CD4-positive, alpha-beta T cell (primary cell): ENCODE measurements at places on chromosomes 13 and 19.

DNA sequence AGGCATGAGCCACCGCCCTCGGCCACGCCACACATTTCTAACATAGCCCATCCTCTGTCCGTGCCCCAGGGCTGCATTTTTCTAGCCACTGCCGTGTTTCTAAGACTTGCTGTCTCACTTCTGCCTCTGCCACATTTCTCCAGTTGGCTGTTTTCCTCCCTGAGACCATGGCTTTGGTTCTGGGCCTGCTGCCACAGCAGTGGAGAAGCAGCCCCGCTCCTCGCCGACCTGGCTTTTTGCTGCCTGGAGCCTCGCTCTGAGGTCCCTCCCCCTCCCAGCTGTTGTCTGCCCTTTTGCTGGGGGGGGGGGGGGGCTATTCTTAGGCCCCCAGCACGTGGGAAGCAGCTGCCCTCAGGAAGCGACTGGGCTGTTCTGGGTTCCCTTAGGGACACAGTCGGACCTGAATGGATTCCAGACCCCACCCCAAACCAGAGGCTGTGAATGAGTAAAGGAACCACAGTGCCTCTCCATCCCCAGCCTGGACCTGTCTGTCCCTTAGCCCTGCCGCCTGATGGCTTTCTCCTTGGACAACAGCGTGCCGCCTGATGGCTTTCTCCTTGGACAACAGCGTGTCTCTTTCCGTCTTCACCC lies 3.3 kb downstream of the GYS1 start:
- no peak for DNase-seq

- DNase-seq = no peak
These were observed 13.1 kb downstream of the ATP11A start for GRCh38 chr13:112702986-112703379.

DNA sequence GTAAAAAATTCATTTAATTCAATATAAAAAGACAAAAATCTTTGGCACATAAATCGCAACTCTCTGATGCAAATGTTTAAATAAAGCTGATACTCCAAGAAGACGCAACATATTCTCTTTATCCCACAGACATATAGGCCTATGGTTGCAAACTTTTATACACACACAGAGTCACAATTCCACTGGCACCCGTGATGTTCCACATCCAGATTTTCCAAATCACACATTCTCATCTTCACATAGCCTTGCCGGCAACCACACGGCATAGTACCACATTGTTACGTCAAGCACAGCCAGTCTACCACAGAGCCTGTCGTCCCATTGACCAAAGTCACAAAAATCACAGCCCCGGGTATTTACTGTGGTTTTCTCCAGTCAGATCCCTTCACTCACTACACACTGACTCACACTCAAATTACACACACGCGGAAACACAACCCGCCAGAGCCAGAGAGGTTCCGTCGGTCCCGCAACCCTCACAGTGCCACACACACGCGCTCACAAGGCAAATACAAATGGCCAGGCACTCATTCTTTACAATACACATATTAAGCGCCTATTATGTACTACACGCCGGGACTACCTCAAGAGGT lies 546 bp upstream of the ZNF546 start:
- DNase-seq = peak; percentile 38

DNA sequence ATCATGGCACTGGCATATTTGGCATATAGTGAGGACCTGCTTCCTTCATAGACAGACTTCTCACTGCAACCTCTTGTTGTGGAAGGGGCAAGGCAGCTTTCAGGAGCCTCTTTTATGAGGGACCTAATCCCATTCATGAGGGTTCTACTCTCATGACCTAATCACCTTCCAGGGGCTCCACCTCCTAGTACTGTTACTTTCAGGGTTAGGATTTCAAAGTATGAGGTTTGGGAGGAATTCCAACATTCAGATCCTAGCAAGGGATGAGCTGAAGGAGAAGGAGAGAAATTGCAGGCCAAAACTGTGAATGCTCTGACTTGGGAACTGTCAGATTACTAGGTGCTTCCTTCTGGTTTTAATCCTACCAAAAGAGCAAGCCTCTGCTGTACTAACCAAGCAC lies 87.8 kb downstream of the LMO7 start:
- no peak for DNase-seq

GRCh38 chr19:9793071-9793591 lies 24.6 kb upstream of the ZNF846 start:
- peak; percentile 74 for DNase-seq

GRCh38 chr13:88979465-88980175 lies 1308.4 kb downstream of the SLITRK5 start:
- no peak for DNase-seq

DNA sequence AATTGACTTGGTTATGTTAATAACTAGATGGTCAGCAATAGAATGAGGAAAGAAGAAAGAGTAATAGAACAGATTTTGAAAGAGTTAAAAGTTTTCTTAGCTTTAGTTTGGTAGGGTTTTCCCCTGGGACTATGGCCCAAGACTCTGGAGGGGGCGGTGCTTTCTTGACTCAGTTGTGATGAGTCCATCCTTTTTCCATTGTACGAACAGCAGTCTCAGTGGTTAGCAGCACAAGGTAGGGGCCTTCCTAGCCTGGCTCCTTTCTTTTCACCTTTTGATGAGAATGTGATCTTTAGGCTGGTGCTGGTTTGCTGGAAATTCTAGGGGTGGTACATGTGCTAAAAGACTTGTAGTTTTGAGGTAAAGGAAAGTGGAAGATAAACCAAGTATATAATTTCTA lies 38.8 kb downstream of the ZNF506 start:
- no peak for DNase-seq

DNA sequence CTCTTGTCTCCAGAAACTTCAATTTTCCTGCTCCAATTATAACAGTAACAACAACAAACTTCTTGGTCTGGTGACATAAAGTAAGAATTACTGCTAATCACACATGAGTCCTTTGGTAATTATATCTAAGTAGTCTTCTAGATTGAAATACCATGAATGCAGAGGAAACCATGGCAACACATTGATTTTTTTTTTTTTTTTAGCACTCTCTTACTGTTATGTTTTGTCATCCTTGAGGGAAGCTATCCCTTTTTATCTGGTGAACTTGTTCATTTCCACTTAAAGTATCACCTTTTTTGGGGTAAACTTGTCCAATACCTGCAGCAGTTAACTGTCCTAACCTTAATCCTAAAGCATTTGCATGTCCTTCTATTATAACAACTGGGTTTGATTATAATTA lies 256.3 kb downstream of the B3GLCT start:
- DNase-seq = no peak

DNA sequence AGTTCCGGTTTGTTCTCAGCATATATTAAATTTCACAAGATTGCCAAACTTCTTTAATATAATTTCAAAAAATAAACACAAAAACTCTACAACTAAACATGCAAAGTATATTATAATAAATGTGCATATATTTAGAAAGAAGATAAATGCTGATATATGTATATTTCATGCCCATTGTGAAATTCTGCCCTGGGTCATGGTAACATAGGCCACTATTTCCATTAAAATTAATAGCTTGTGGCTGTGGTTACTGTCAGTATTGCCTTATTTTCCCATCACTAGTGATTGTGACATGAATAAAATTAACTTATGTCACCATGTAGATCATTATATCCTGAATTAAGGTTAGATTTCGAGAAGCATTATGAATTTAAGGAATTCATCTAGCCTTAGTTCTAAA lies 410.9 kb downstream of the DACH1 start:
- no peak for DNase-seq

GRCh38 chr19:44875666-44876451 lies 15.2 kb upstream of the TOMM40 start:
- DNase-seq = no peak

GRCh38 chr13:101673360-101674105 lies 221.1 kb downstream of the ITGBL1 start:
- DNase-seq = no peak

DNA sequence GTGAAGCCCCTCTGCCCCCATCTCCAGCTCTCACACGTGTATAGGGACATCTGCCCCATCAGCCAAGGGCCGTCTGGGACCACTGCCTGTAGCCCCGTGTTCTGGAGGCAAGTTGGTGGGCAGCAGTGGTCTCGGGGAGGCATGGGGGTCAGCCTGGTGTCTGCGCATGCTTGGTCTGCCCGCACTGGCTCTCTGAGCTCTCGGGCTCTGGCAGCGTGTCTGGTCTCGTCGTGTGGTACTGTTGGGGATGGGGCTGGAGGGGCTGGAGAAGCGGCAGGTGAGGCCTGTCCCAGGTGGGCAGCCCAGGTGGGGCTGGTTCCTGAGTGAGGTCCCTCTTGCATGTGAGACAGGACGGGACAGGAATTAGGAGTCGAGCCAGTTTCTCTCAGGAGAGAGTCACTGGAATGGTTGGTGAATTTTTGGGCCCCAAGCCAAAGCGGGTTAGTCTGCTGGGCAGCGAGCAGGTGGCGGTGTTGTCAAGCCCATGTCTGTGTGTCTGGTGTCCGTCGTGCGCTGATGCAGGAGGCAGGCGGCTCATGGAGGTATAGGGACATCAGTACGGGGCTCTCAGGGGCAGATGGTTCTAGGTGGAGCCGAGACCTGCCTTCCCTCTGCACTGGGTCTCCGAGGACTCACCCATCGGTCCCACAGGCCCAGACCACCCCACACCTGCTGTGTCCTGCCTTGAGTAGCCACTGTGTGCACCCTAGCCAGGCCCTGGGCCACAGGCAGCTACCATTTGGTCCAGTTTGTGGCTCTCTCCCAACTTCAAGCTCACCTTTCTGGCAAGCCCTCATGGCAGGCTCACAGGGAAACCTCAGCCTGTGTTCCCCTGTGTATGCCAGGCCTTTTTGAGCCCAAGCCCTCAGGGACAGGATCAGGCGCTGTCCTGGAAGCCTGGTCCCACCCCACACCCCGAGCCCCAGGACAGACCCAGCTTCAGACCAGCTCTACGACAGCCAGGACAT lies 18.2 kb downstream of the COMP start:
- DNase-seq = no peak

DNA sequence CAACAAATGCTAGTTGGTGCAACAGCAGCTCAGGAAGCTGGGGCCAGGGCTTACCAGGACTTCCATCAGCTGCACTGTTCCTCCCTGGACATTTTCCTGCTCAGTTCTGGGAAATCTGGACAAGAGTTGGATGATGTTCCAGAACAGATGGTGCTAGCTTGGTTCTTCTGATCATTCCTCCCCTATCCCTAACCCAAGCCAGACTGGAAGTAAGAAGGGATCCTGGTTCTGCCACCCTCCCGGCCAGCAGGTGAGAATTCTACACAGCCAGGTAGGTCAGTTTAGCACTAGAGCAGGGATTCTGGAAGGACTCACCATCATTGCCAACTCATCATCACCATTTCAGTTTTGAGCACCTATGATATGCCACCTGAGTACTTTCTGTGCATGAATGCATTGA lies 30.2 kb downstream of the CACNA1A start:
- no peak for DNase-seq

GRCh38 chr13:56906909-56907308 lies 233.8 kb upstream of the PRR20A start:
- no peak for DNase-seq

- no peak for DNase-seq
These were observed 83.1 kb downstream of the ABCC4 start for GRCh38 chr13:95217920-95218830.

DNA sequence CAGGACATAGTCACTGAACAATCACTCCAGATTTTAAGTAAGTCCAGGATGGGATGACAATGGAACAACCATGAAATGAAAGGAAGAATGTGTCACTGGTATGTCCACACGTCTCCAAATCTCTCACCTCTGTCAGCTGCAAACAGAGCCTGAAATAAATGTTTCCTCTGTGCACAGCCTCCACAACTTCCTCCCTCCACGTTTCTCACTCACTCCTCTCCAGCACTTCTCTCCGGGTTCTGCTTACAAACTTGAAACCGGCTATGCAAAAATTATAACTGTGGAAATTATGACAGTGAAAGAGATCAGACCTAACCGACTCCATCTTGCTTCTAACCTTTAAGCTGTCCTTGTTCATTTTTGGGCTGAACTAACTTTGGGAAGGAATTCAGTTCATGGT lies 35.0 kb upstream of the ALOX5AP start:
- DNase-seq = no peak

- DNase-seq = no peak
These were observed 5.8 kb downstream of the KBTBD7 start for GRCh38 chr13:41188584-41188983.

GRCh38 chr13:113951246-113951999 lies 22.5 kb downstream of the C13orf46 start:
- peak; percentile 27 for DNase-seq

DNA sequence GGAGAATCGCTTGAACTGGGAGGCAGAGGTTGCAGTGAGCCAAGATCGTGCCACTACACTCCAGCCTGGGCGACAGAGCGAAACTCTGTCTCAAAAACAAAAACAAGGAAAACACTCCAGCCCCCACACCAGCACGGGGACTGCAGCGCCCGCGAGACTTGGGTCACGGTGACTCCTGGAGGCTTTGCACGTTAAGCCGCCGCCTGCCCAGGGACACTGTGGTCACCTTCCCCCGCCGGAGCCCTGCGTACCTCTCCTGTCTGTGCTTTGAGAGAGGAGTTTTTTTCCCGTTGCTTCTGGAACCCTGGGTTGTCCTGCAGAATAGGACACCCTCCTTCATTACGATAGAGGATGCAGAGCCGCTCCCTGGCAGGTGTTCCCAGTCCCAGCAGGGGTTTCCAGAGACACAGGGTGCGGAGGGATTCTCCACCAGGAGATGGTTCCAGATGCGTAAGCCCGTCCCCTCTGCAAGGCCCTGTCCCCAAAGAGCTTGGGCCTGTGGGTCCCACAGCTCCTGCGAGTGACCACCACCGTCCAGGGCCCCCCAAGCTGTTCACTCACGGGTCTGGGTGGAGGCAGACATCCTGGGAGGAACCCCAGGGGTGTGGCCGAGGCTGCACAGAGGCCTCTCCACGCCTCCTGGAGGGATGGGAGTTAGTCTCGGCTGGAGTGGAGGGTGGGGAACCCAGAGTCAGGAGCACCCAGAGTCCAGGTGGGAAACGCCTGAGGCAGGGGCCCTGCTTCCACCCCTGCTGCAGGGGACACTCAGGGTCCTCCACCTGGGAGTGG lies 42.8 kb upstream of the NDUFS7 start:
- no peak for DNase-seq

- DNase-seq = no peak
These were observed 3.5 kb upstream of the ZNF577 start for GRCh38 chr19:51891193-51891747.

DNA sequence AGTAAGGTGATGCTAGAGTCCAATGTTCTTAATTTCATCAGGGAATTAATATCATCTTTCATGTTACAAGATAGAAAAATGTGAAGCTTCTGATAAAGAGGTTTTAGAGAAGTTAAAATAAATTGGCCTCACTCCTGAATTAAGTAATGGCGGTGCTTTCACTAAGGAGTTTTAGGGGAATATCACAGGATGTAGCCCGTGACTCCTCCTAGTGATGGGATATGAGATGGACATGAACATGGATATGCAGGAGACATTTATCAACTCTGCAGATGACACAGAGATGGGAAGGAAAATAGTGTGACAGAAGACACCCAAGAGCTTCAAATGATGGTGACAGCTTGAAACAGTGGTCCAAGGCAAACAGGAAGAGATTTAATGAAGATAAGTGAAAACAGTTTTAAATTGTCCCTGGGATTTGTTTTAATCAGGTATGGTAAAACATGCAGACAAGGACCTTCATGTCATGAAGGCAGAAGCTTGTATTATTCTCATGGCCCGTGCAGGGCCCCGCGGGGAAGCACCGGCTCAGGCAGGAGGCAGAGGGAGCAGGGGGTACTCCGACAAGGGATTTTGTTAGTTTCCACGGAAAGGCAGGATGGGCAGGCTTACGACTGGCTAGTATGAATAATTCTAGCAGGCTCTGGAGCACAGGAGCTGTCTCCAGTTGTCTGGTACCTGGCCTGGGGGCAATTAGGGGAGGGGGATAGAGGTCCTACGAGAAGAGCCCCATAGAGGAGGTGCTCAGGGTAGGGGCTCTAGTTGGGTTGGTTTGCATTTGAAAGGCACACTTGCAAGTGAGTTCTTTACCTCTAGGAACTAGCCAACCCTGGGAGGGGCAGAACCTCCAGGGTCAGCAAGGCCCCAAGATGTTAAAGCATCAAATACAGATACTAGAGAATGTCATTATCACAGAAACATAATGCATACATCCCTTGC lies 38.7 kb upstream of the FARP1 start:
- DNase-seq = no peak
